ENCODE measurements at places on chromosomes 13 and 19.

DNA sequence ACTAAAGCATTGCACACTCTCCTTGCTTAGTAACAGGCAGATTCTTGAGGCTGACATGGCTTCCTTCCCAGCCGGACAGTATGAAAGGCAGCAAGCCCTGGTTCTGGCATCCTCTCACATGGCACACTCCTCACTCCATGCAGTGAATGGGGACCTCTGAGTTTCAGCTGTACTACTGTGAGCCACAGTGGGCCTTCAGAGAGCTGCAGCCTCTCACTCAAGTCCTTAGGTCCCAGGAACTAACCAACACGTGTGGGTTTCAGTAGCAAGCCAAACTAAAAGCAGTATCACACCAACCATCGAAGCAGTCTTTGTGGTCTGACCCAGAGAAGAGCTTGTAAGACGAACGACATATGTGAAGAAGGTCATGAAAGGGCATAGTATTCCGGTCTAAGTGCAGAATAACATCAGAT lies 128.2 kb downstream of the TBC1D4 start:
- no peak for DNase-seq

DNA sequence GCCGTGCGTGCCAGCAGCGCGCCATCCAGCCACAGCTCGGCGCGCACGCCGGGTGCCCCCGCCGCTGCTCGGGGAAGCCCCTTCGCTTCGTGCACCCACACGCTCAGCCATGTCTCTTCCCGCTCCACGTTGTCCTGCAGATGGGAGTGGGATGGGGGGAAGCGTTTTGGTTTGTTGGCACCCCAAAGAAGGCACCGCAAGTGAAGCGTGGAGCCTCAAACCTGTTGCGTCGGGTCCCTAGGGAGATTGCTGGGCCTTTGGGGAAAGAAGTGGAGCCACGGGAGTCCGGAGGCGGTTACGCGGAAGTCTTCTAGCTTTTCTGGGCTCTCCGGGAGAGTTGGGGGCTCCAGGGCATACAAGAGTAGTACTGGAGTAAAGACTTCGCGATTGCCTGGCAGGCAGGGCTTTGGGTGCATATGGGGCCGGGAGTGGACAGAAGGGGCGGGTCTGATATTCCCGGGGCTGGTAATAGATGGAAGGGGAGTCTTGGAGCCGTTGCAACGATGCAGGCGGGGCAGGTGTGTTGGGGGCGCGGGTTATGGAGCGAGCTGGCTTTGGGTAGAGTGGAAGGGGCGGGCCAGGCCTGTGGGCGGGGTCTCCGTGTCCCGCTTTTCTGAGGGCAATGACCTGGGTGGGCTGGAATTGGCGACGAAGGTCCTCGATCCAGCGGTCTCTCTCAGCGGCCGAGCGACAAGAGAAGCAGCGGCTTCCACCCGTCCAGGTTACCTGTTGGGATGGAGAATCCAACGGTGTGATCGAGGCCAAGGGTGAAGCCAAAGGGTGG lies 6.5 kb downstream of the RASAL3 start:
- DNase-seq = no peak

- no peak for DNase-seq
These were observed 3.4 kb upstream of the TGFB1 start for GRCh38 chr19:41356984-41357739.

- DNase-seq = no peak
These were observed 16.5 kb upstream of the ERCC1 start for GRCh38 chr19:45440259-45440638.

DNA sequence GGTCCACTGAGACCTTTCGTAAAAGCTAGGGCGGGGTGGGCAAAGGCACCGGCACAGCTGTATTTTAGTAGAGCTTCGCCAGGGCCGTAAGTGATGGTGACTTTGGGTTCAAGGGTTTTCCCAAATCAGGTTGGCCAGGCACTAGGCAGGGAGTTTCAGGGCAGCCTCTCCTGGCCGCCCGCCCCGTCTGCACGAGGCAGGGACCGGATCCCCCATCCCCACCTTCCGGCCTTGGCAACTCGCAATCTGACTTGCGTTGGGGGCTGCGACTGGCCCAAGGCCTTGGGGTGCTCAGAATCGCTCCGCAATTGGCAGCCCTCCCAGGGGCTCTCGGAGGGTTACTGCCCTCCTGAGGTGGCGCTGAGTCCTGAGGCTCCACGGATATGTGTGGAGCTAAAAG lies 4.1 kb upstream of the ZIC5 start:
- DNase-seq = no peak

- no peak for DNase-seq
These were observed 1209.7 kb upstream of the PCDH9 start for GRCh38 chr13:68439817-68440216.
